ENCODE measurements at places on chromosomes 12 and 14.

GRCh38 chr14:61644175-61644574 is 51.1 kb upstream of the HIF1A start:
- no peak for DNase-seq

- DNase-seq: no peak
These were observed 23.5 kb upstream of the GPRC5D start for GRCh38 chr12:12975322-12976077.

GRCh38 chr12:113852264-113852663 is 113.9 kb downstream of the RBM19 start:
- DNase-seq: no peak

- no peak for DNase-seq
These were observed 134.2 kb downstream of the ESRRB start for GRCh38 chr14:76510181-76510580.

DNA sequence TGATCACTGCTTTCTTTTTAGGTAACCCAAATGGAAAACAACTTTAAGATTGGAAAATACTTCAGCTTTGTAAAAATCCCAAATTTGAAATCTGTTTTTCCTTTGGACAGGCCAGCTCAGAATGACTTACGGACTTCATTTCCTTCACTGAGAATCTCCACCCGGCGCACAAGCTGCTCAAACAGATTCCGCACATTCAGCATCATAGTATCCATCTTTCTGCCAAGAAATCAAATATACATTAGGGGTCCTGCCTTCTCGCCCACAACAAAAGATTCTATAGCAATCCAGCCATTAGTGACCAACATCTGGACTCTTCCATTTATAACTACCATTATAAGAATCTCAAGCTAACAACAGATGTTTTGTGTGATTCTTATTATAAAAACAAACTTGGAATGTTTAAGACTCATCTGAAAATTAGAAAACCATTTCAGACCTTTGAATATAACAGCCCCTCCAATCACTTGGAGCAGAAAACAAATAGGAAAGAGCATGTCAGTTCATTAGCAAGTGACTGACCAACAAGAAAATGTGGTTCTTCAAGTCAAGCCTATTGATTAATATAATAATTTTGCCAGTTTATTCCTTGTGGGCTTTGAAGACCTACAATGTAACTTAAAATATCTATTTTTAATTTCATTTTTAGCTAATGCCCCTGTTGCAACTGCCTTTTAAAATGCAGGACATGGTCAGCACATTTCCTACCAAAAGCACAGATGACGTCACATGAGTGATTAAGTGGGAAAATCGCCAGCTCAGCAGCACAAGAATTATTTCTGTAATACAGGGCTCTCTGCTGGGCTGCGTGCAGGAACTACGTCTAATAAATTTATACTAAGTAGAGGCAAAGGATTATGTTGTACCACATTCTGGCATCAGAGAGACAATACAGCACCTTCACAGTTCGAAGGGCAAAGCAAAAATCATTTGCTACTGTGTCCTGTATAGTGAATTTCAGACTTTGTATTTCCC is 8.5 kb downstream of the RACGAP1 start:
- DNase-seq: no peak

DNA sequence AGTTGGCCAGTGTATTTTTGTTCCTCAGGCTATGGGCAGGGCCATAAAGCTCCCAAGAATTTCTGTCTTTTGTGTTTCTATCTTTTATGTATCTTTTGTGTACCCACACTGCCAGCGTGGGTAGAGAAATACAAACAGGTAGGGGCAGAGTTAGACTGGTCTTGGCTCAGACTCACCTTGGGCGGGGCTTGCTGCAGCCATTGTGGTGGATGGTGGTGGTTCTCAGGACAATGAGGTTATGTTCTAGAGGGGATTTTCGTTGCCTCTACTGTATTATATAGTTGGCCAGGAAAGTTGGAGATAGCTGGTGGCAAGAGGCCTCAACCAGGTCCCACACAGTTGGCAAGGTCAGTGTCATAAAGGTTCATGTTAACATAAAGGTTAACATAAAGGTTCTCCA is 977.5 kb upstream of the LRFN5 start:
- DNase-seq: peak; percentile 5

- DNase-seq: no peak
These were observed 165.1 kb downstream of the GXYLT1 start for GRCh38 chr12:41979574-41979973.

- DNase-seq: no peak
These were observed 21.3 kb downstream of the TBX3 start for GRCh38 chr12:114662512-114663177.

GRCh38 chr12:6935371-6936193 is 7.8 kb downstream of the ATN1 start:
- no peak for DNase-seq

DNA sequence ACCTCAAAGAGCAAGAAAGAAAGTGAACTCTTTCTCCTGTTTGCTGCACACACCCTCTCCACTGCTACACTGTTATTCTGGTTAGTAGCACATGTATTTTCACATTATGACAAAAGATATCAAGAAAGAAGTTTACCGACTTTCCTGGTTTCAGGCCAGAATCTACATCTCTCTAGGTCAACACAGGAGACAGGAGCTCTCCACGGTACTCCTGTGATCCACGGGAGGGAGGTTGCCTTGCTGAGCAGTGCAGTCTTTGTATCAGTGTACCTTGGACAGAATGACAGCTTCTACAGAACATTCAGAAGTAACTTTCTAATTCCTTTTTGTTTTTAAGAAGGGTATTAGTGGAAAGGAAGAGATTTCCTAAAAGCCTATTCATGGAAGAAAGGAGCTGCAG is 805.6 kb downstream of the NRXN3 start:
- DNase-seq: no peak

DNA sequence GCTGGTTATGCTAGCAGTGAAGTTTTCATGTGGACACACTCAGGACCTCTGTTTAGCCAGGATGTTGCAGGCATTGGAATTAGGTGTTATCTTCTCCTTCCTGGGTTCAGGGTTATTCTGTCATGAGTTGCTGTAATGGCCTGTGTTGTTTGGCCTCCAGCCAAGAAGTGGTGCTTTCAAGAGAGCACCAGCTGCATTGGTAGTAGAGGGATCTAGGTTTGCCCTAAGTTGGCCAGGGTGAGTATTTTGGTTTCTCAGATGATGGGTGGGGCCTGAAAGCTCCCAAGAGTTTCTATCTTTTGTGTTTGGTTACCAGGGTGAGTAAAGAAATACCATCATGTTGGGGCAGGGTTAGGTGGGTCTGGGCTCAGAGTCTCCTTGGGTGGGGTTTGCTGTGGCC is 2.7 kb upstream of the GZMH start:
- no peak for DNase-seq

- DNase-seq: no peak
These were observed 6.2 kb upstream of the SLC15A4 start for GRCh38 chr12:128829861-128830504.

GRCh38 chr14:33118668-33119067 is 180.0 kb downstream of the NPAS3 start:
- no peak for DNase-seq

GRCh38 chr14:95535226-95536021 is 574 bp downstream of the GLRX5 start:
- DNase-seq: no peak

DNA sequence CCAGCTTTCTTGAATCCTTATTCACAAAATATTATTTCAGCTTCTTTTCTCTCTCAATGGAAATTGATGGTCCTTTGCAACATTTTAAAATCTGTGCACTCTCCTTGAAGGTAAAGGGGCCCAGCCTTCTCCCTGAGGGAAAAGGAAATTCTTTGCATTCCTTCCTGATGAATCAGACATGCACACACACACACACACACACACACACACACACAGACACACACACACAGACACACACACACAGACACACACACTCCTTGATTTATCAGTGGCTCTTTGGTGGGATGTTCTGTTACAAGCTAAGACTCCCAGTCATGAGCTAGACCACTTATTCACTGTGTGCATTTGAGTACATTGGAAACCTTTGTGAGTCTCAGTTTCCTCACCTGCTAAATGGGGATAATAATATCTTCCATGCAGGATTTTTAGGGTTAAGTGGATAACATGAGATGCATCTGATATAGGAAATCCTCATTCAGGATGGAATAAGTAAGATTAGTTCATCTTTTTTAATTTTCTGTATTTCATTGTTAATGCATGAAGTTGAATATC is 45.1 kb upstream of the HMGA2 start:
- DNase-seq: no peak

- DNase-seq: no peak
These were observed 116.3 kb downstream of the TMTC3 start for GRCh38 chr12:88258396-88258795.

DNA sequence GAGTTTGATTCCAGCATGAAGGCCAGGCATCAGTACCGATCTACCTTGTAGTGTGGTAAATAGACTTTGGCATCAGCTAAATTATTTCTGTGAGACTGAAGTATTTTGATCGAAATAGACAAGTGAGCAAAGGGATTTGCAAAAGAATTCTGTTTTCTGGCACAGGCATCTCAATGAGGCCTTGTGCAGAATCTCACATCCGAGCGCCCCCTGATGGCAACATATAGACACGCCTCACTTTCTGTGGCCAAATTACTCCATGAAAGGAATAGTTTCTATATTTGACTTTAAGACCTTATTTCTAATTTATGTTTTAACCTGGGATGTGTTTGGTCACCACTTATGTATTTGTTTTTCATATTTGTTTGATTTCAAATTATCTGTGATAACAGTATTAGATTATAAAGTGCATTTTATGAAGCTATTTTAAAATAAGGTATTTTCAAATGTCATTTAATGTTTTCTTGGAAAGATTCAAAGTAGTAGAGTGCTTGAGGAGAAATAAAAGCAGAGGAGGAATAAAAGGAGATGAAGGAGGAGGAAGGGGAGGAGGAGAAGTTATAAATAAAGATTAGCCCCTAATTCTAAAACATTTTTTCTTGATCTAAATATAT is 731.9 kb downstream of the NRXN3 start:
- DNase-seq: no peak

GRCh38 chr12:64813723-64814122 is 10.7 kb upstream of the TBC1D30 start:
- no peak for DNase-seq

DNA sequence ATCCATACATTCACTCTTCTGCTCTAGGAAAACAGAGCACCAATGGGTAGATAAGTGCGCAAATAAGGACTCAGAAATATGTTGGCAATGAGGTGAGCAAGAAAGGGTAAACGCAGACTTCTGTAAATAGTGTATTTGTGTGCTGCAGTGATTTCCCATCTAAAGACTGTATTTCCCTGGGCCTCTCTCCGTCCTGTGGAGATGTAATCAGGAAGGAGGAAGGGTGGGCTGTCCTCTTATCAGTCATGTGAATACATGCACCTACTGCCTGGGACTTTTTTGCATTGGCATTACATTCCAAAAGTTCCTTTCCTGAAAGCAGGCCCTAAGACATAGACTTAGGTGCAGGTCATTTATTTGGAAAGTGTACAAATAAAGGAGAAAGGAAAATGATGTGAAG is 114.5 kb downstream of the OTOGL start:
- no peak for DNase-seq

GRCh38 chr14:35470755-35471154 is 63.2 kb upstream of the INSM2 start:
- DNase-seq: no peak

DNA sequence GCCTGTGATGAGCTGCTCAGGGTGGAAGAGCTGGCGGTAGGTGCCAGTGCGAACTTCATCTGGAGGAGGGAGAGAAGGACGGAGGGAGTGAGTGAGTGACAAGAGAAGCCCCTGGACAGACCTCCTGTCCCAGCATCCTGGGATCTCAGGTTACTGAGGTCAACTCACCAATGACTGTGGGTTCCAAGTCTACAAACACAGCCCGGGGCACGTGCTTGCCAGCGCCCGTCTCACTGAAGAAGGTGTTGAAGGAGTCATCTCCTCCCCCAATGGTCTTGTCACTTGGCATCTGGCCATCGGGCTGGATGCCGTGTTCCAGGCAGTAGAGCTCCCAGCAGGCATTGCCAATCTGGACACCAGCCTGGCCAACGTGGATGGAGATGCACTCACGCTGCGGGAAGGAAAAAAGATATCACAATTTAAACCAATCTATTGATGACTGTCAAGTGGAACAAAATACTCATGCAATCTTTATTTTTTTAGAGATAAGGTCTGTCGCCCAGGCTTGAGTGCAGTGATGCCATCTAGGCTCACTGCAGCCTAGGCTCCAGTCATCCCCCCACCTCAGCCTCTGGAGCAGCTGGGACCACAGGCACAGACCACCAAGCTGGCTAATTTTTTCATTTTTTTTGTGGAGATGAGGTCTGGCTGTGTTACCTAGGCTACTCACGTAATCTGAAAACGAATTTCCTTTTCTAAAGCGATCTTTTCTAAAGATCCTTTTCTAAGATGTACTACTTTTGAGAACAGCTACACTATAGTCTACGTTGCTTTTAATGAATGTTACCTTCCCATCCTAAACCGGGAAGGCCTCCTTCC is 1.7 kb downstream of the TUBA1B start:
- DNase-seq: no peak

- no peak for DNase-seq
These were observed 69.3 kb upstream of the FRMD6 start for GRCh38 chr14:51582437-51582836.

DNA sequence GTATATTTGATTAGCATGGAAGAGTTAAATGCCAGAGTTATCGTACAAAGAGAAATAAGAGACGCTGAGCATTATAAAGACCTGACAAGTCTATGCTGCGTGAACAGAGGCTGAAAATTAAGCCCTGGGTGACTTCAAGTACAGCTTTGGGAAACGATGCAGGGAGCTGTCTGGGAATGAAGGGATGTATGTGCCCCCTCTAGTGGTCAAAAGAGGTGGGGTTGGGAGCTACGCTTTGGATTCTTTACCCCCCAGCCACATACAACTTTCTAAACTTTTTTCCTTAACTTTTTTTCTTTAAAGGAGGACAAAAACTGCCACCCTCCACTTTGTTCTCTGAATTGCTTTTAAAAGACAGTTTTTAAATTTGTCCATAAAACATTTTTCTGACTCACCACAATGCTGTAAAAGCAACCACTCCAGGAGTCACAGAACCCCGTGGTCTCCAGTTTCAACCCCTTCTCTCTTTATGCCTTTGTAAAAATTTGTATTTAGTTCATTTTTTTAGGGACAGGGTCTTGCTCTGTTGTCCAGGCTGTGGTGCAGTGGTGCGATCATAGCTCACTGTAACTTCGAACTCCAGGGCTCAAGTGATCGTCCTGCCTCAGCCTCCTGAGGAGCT is 59.4 kb downstream of the ZNF664 start:
- peak; percentile 60 for DNase-seq

DNA sequence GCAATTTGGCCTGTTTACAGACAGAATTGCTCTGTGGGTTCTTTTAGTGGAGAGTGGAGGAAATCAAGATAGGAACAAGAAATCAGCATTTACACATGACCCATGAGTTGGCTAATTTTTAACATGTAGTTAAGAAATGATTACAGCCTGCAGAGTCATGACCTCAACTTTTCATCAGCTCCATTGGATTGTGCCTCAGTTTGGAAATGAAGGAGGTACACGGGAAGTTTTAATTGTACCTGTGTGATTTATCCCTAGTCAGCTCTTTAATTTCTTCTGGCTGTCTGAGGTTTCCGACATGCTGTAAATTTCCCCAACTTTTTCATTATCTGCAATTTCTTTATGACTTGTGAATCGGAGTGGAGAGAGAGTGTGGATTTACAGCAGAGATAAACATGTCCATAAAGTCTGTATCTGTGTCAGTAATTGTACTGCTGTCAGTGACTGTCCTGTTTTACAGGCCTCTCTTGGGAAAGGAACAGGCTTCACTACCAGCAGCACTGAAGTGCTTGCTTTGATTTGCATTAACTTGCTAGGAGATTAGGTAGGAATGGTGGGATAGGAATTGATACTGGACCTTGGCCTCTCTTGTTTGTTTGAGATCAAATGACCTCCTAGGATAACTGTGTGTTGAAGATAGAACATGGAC is 49.2 kb downstream of the LIN52 start:
- DNase-seq: peak; percentile 22
